ENCODE measurements at places on chromosomes 5 and 9. TPM values are rescaled to one million over a fixed set of nuclear protein-coding genes. Genes with fewer than 3 reads are reported as not detected.

Gene MCTP1
- polyA plus RNA-seq = 3.5 TPM

Gene INSYN2B
- polyA plus RNA-seq = 0.01 TPM

Gene SAXO1
- polyA plus RNA-seq = 0.38 TPM

Gene CCDC152
- polyA plus RNA-seq = 0.60 TPM

Gene TPPP
- 2.0 TPM for polyA plus RNA-seq

Gene SLC30A5
- 17.7 TPM for polyA plus RNA-seq

Gene CCDC180
- polyA plus RNA-seq = 0.55 TPM

Gene GPR150
- polyA plus RNA-seq = 0.64 TPM

Gene HMCN2
- polyA plus RNA-seq = 8.0 TPM

Gene GKAP1
- 89.1 TPM for polyA plus RNA-seq

Gene PLAC8L1
- polyA plus RNA-seq = 0.16 TPM

Gene CDKN2B
- 11.3 TPM for polyA plus RNA-seq

Gene IFNA2
- polyA plus RNA-seq = not detected

Gene CYSRT1
- polyA plus RNA-seq = 1.1 TPM

Gene LHX2
- not detected for polyA plus RNA-seq

Gene SLC4A9
- 0.09 TPM for polyA plus RNA-seq

Gene SPAAR
- 3.6 TPM for polyA plus RNA-seq

Gene CTXN3
- 0.40 TPM for polyA plus RNA-seq

Data from psoas muscle (tissue), 8 donors.